ENCODE measurements at places on chromosomes 6 and 20.

DNA sequence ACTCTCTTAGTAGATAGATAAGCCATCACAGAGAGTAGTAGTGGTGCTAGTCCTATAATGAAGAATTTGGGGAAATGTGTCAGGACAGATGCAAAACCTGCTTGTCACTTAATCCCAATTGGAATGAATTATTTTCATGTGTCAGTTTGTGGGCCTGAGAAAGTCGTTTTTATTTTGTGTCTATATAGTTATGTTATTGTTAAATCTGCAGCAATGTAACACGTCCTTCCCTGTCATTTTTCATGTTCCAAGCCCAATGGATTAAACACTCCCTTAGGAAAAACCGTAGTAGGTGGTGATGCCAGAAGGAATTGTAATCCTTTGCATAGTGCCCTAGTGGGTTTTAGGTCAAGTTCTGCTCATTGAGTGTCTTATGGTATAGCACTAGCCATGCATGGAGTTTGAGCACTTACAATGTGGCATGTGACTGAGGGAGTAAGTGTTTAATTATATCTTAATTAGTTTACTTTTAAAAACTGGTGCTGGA is 105.9 kb upstream of the PRSS16 start:
- no peak for DNase-seq

DNA sequence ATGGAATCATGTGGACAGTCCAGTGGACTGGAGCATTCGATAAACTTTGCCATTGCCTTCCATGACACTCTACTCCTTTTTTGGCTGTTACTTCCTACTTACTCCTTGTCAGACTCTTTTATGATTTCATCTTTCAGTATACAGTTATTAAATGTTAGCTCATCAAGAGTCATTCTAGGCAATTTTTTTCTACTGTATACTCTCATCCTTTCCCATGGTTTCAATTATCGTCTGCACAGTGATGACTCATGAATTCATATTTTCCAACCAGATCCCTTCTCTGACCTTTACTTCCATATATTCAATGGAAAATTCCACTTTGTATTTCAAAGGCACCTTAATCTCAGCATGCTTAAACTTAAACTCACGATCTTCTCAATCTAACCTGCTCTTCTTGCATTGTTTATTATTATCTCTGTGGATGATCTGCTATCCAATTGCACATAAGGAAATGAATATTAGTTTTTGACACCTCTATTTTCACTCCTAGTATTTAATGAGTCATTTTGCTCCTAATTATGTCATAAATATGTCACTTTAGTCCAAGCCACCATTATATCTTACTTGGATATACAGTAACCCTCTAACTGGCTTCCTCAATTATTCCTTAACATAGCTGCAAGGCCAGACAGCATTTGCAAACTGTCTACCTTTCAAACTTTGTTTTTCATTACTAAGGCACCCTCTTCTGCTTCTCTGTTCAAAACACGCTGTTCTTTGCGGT is 427.5 kb downstream of the PHF3 start:
- no peak for DNase-seq

GRCh38 chr6:159074120-159074684 is 29.4 kb upstream of the TAGAP start:
- DNase-seq, result no peak

GRCh38 chr20:53642196-53643030 is 48.8 kb upstream of the ZNF217 start:
- DNase-seq, result peak; percentile 29

GRCh38 chr6:158737710-158738615 is 81.2 kb downstream of the EZR start:
- peak; percentile 34 for DNase-seq

- DNase-seq, result no peak
These were observed 799.5 kb downstream of the QKI start for GRCh38 chr6:164214066-164214465.

DNA sequence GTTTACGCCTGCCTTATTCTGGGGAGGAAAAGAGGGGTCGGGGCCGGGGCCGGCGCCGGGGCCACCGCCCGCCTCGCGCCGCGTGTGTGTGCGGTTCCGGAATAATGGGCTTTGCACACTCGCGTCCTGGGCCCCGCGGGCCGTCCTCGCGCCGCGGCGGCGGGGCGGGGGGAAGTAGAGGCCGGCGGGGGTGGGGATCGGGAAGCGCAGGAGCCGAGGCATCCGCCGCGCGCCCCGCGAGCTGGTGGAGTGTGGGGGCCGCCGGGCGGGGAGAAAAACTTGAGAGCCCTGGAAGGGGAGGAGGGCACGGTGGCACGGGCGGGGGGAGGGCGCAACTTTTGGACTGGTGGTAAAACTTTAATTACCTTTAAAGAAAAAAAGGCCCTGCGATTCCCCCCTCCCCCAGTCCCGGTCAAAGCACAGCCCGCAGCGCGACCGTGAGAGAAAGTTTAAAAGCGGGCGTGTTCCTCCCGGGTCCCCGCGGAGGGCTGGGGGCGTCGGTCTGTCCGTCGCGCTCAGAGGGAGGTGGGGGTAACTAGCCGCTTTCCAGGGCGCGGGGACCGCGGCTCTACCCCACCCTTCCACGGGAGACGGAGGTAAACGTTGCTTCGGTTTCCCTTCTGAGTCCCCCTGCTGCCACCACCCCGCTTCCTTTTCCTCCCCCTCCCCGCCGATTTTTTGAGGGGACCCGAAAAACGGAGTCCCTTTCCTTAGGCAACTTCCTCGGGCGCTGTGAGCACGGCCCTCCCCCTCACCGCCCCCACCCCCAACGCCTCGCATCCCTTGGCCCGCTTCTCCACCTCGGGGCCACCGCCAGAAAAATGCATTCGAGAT is 1.9 kb downstream of the L3MBTL3 start:
- no peak for DNase-seq

GRCh38 chr6:28880894-28881780 is 42.6 kb downstream of the TRIM27 start:
- DNase-seq, result peak; percentile 73

DNA sequence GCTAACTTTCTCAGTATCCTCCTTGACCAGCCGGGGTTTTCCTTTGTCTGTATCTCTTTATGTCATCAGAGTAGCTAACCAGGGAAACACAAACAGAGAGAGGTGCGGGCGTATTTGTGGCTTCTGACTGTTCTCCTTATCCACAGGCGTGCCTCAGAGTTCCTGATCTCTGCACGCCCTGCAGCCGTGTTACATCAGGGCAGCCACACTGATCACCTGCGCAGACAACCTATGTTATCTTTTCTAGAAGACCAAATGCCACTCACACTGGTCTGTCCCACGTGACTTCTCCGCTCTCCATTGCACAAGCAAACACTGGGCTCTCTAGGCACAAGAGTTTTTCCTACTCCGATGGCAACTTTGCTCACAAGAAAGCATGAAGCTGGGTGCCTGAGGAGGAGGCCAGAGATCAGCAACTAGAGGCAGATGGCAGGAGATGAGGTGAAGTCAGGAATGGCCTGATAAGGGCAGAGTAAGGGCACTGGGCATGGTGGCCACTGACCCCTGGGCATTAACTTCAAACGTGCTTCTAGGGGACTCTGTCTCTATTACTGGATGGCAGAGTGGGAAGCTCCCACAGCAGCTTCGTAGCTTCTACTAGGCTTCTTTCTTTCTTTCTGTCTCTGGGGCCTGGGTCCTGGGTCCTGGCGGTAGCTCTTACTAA is 4.5 kb downstream of the PDE10A start:
- DNase-seq, result no peak

DNA sequence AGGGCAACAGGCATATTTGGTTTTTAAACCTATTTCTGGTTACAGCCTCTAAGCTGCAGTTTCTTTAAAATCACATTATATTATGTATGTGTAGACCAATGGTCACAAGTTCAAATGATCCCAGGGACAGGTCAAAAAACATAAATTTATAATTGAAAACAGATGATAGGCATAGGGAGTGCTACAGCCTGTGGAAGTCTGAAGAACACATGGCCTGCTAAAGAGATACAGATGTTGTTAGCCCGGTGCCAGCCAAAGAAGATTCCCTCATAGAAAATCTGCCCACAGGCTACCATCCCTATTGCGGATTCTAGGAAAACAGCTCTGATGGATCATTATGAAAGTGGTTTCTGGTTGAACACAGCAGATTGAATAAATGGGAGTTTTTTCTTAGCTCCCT is 65.3 kb downstream of the NRSN1 start:
- no peak for DNase-seq

DNA sequence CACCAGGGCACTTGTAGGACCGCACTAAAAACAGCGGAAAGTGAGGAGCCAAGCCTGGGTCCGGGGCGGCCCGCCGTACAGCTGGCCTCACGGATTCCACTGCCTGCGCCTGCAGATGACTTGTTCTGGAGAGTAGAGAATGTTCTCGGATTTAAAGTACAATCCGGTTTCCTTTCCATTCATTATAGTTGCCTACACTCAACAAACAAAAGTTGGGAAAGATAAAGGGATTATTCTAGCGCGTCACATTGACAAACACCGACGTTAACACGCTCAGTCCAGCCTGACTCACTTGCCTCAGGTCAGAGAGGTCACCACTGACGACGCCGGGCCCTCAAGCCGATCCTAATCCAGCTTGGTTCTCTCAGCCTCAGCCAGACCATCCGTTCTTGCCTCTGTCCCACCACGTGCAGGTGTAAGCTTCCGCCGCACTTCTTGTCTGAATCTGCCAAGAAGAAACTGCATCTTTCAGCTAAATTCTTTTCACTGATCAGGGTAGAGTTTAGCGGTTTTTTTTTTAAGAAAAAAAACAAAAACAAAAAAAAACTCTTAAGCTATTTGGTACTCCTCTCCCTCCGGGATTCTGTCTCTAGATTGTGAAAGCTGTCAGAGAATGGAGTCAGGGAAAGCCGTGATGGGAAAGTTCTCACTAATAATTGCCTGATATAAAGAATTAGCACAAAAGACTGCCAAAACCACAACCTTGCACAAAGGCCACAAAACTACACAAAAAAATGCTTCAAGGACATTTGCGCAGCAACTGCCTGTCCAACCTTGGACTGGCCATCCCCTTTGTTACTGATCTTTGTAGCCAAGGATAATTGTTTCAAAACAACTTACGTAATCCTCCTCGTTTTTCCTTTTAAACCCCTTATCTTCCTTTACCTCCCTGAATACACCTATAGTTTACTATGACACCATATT is 1.1 kb upstream of the PHF10 start:
- no peak for DNase-seq

DNA sequence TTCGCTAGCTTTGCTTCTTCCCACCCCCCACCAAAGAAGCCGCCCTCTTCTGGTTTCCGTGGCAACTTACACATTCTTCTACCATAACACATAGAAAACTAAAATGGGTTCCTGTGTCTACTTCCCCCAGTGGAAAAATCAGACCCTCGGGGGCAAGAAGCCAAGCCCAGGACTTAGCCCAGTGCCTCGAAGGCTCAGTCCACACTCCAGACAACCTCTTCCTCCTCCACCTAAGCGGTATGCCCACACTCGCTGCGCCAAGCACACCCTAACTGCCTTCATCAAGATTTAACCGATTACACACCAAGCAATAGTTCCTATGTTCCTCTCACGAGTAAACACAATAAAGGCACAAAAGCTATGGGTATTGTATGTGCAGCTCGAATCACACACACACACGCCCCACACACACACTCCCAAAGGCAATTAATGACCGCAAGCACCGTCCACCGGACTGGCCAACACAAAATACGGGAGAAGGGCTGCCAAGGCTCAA is 537 bp downstream of the PPIL4 start:
- no peak for DNase-seq

- no peak for DNase-seq
These were observed 367 bp downstream of the NRSN2 start for GRCh38 chr20:347317-347639.

- DNase-seq, result no peak
These were observed 74.3 kb downstream of the RPS12 start for GRCh38 chr6:132888701-132889100.

DNA sequence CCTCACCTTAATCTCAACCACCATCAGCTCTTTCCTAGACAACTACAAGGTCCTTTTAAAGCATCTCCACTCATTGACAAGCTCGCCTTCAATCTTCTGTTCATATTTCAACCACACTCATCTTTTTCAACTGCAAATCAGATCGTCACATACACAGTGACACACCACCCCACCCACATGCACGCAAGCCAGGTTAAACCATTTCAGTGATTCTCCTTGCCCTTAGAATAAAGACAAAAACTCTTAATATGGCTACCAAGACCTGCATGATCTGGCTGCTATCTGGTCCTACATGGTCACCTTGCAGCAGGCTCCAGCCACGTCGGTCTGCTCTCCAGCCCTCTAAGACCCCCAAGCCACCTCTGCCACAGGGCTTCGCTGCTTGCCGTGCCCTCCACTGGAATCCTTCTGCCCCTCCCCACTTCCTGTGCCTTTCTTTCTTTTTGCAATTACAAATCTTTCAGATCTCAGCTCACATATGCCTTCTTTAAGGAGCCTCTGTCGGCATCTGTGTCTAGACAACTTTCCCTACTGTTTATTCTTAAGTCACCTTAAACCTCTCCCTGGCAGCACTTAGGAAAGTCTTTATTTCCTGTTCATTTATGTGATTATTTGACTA is 507.3 kb upstream of the ARID1B start:
- no peak for DNase-seq

DNA sequence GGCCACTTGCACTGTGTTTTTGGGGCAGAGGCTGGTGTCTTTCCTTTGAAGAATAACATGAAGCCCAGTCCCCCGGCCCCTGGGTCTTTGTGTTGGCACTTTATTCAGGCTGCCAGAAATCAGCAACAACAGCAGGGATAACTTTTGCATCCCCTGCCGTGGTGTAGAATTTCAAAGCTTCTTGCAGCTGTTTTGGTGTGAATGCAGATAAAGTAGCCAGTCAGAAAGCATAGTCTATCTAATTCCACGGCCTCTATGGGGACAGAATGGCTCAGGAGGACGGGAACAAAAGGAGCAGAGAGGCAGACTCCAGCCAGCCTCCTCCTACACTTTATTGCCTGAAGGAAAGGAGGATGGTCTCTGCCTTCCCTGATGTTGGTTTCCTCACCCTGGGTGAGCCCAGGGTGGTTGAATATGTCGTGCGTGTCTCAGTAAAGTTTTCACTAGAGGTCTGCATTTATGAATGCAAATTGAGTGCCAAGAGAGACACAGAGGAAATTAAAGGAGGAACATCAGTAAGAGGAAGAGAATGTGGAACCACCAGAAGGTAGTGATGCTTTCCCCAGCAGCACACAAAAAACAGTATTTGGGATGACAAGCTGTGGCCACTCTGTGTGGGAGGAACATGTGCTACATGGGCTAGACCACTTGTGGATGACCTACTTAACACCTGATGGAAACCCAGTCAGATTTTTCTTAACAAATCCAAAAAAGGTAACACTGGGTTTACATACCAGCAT is 125.9 kb upstream of the TRAF3IP2 start:
- DNase-seq, result no peak

GRCh38 chr20:33444797-33445560 is 1.4 kb upstream of the SNTA1 start:
- no peak for DNase-seq

DNA sequence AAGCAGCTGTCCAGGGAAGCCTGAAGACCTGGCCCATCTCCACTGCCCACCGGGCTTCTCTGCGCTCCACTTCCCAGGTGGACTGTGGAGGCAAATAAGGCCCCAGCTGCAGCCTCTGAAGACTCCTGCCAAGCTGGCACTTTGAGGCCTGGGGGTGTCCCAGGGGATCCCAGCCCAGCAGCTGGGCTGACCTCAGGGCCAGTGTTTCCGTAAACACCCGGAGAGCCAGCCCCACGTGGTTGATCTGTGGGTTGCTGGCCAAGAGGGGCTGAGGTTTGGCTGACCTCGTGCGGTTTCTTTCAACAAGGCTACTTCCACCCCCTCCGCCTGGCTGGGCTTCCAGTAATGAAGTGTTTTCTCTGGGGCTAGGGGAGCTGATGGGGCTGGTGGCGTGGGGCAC is 12.4 kb upstream of the CCN5 start:
- DNase-seq, result peak; percentile 96

- no peak for DNase-seq
These were observed 279.6 kb upstream of the PRDM1 start for GRCh38 chr6:105806486-105806920.
